Stimulated activated CD4-positive, alpha-beta T cell treated with anti-CD3 and anti-CD28 coated beads, Interleukin-4, amount 100 ng/mL, for 4 hours (primary cell): ENCODE measurements at places on chromosomes 3 and 15.

GRCh38 chr15:101560722-101561583, 71.4 kb upstream of the PCSK6 start:
- DNase-seq, result no peak

- DNase-seq, result no peak
These were observed 34.4 kb upstream of the SLCO2A1 start for GRCh38 chr3:134064081-134064480.

- DNase-seq, result no peak
These were observed 119.5 kb downstream of the FRMD5 start for GRCh38 chr15:44075535-44075934.

GRCh38 chr3:55620351-55621025, 133.4 kb upstream of the WNT5A start:
- no peak for DNase-seq

- DNase-seq, result no peak
These were observed 231.2 kb downstream of the MBNL1 start for GRCh38 chr3:152499791-152500385.

GRCh38 chr3:53733446-53733845, 112.8 kb downstream of the CHDH start:
- DNase-seq, result no peak

DNA sequence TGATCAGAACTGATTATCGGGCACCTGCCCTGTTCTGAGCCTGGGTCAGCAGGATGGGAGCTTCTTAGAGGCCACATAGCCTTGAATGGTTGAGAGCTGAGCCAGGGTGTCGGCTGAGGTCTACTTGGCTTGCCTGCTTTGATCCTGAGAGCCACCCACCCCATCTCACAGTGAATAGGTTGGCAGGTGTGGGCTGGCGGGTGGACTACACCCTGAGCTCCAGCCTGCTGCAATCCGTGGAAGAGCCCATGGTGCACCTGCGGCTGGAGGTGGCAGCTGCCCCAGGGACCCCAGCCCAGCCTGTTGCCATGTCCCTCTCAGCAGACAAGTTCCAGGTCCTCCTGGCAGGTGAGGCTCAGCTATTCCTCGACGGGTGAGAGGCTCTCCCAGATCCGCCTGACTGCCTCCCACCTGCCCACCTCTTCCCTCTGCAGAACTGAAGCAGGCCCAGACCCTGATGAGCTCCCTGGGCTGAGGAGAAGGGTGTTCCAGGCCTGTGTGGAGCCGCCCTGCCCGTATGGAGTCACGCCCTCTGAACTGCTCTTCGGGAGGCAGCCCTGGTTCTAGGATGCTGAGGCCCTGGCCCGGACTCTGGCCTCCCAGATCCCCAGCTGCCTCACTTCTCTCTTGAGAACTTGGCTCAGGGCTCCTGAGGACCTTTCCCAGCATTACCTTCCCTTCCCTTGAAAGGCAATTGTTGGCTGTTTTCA, 3.8 kb downstream of the COMMD4 start:
- DNase-seq, result no peak

DNA sequence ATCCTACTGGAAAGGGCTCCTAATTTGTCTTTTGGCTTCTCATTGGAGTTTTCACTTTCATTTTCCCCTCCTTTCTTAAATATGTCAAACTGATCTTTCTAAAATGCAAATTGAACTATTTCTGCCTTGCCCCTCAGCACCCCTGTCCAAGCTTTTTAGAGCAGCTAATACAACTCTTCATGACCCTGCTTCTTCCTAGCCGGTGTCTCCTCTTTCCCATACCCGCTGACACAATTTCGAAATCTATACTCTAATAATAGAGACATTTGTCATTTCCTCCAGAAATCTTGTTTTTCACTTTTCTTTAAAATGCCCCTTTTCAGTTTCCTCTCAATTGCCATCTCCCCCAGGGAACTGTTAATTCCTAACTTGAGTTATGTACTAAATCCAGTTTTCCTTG, 2.9 kb upstream of the EPHA3 start:
- DNase-seq, result no peak
